ENCODE measurements at places on chromosomes 3 and 15.

- DNase-seq = no peak
These were observed 39.6 kb upstream of the SFMBT1 start for GRCh38 chr3:53085476-53085875.

DNA sequence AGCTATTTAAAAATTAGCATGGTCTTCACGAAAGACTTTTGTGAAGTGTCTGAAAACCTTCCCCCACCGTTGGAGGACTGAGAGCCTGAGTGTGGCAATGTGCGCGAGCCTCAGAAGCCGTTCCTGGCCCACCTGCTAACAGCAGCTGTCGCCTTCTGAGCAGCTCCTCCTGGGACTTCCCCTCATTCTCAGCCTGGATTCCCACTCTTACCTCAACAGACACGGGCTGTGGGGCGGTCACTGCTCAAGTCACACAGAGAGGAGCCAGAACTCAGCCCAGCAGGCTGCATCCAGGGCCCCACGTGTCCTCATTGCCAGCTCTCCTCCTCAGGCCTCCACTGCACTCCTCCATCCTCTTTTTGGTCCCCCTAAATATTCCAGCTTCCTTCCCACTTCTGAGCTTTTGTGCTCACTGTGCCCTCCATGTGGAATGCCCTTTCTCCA, 7.8 kb downstream of the DNASE1L3 start:
- DNase-seq = no peak

DNA sequence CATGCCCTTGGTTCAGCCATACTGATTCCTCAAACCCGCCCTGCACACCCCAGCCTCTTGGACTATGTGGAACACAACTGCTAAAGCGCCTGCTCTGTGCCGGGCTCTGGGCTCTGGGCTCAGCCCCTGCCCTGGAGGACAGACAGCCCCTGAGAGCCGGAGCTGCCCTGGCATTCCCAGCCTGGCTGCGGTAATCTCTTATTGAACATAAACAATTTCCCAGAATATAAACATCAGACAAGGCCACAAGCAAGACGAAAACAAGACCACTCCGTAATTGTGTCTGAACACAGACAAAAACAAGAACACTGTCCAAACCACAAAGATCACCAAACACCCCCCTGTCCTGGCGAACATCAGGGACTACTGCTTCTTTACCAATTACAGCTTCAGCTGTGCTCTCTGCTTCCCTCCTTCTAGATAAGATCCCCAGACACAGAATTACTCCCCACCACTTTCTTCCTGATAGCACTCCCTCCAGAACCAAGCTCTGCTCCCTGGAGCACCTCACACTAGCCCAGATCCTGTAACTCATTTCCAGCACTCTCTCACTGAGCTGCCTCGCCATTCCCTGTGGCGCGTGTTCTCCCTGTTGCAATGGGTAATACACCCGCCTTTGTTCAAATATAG, 57.1 kb upstream of the TLE3 start:
- no peak for DNase-seq

DNA sequence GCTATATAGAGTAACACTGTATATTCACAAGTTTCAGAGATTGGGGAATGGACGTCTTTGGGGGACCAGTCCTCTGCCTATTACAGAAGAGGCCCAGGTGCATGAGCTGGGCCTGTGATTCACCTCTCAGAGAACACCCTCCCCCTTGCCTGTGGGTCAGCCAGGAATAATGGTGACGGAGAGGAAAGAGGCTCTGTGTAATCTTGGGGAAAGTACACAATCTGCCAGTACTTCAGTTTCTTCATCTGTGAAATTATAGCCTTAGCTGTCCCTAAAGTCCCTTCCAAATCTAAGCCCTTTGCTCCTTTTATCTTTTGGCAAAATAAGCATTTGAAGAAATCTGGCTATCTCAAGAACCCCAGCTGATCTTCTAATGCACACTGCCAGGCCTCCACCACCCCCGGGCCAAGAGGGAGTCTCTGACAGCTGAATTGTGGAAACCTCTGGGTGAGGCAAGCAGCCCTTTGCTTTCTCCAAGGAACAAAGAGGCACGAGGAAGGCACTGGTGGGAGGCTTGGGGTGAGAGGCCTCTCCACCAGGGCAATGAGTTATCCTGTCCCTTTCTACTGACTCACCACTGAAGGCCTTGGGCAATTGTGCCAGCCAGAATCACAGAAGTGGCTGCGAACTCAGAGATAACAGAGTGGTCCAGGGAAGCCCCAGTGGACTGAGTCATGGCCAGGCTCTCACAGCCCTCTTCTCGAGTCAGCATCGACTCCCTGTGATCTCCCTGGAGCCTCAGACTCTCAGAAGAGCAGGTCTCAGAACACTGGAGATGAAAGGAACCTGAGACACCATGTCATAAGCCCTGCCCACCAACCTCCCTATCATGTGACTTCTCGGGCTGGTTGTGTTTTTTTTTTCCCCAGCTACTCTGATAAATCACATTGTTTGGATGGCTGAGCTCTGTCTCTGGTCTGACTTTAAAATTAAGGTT, 31.8 kb downstream of the CCNL1 start:
- peak; percentile 16 for DNase-seq

- no peak for DNase-seq
These were observed 32.0 kb downstream of the LSAMP start for GRCh38 chr3:116413319-116413718.

DNA sequence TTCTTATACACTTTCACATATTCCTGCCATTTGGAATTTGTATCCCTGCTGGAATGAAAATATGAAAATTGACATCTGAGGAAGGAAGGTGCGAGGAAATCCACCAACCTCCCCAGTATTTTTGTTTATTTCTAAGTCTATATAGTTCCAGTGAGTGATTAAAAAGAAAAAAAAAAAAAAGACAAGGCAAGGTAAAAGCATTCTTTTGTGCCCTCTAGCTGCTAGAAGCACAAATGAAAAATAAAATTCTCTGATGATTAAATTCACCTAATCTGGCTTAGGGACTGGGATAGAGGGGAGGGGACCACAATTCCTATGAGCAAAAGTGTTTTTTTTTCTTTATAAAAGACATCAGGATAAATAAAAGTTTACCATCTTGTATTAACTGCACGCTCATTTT, 370.9 kb downstream of the NR2F2 start:
- DNase-seq = no peak

GRCh38 chr3:119829420-119829819, 47.5 kb downstream of the NR1I2 start:
- no peak for DNase-seq

- no peak for DNase-seq
These were observed 39.3 kb downstream of the KLHL25 start for GRCh38 chr15:85755471-85755870.

DNA sequence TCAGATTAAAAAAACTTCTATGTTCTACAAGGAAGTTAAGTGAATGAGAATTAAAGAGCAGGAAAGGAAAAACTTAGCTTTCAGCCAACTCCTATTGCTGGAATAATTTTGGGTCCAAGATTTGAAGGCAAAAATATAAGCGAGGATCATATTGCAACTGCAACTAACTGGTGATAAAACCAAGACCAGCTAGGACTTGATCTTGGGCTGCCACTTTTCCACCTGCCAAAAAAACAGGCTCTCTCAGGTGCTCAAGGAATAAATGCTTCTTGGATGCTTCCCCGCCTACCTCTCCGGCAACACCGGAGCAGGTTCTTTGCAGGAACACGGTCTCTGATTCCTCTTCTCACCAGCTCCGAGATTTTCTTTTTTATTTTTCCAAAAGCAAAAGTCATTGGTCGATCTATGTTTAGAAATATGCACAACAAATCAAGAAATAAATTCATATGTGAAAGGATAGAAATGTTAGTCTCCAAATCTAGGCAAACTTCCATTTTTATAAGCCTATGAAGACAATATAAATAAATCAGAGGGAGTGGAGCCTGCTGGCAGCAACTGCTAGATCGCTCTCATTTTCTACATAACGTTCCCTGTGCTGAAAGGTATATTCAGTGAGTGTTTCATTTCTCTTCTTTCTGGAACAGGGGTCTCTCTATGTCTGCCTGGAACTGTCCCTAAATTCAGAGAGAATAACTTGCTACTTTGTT, 241.9 kb downstream of the NTRK3 start:
- peak; percentile 56 for DNase-seq

DNA sequence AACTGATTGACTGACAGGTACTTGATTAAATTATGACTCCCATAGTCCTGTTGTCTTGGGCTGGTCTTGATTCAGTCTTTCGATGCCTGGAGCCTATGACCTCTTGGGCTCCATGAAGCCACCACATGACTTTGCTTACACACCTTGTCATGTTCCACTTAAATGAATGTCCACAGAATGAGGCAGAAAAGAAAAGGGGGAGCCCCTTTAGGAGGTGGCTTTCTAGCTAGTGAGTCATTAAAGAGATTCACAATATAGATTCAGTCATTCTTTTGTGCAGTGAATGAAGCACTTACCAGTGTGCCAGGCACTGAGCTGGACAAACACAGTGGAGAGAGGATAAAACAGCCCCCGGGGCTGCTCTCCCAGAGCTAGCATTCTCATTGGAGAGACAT, 17.1 kb downstream of the VIPR1 start:
- DNase-seq = no peak

DNA sequence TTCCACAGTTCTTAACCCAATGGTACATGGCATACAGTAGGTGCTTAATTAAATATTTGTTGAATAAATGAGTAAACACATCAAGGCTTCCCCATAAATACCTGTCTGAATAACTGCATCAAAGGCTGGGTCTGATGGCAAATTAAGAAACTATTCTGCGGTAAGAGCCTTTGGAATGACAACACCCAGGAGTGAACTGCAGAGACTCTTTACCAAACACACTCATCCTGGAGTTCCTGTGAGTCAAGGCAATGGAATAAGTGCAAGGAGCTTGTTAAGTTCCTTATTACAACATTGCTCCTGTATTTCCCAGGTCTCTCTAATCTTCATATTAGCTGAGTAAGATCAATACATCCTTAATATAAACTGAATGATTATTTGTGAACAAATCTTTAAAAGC, 119.9 kb upstream of the STT3B start:
- no peak for DNase-seq

DNA sequence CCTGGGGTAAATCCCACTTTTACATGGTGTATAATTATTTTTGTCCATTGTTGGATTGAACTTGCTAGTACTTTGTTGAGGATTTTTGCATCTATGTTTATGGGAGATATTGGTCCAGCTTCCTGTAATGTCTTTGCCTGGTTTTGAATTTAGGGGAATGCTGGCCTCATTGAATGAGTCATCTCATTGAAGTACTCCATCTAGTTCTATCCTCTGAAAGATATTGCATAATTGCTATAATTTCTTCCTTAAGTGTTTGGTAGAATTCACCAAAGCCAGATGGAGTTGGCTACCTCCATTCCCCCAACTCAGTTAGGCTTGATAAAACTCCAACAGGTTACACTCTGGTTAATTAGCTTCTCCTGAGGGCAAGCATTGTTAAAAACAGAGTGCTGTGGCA, 237.4 kb upstream of the TGFBR2 start:
- no peak for DNase-seq

GRCh38 chr15:62895139-62895866, 147.2 kb upstream of the TPM1 start:
- DNase-seq = no peak

GRCh38 chr15:101244036-101244781, 7.6 kb downstream of the CHSY1 start:
- no peak for DNase-seq

DNA sequence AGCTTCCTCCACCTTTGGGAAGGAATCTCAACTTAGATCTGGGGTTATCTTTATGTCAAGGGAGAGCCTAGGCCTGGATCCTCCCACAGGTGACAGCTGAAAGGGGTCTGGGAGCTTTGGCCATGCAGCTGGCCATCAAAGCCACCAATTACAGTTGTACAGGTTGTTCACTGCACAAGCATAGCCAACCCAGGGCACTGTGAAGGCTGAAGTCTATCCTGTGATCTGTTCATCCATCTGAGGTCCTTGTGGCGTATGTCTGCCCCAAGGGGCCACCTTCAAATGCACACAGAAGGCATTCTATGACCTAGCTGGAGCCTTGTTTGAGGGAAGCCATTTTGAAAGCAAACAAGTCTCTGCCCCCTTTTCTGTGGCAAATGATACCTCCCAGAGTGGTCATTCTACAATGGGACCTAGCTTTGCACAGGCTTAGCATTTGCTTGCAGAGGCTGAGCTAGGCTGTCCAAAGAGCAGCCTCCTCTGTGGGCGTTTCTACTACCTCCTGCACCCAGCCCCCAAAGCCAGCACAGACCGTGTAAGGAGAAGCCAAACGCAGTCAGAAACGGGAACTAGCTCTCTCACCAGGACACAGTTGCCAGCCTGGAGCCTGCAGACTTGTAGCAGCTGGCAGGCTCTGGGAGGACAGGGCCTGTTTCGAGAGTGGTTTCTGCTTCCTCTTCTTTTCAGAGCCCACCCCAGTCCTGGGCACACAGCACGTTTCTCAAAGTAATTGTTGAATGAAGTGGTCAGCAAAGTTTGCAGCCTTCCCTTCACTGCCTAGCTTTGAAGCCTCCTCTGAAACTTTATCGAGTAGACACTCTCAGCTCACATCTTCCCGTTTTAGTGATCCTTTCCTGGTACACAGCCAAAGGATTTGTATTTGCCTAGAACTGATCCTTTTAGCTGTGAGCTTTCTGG, 157.3 kb upstream of the SMAD3 start:
- peak; percentile 45 for DNase-seq

GRCh38 chr3:20280257-20280656, 94.3 kb upstream of the SGO1 start:
- DNase-seq = no peak

DNA sequence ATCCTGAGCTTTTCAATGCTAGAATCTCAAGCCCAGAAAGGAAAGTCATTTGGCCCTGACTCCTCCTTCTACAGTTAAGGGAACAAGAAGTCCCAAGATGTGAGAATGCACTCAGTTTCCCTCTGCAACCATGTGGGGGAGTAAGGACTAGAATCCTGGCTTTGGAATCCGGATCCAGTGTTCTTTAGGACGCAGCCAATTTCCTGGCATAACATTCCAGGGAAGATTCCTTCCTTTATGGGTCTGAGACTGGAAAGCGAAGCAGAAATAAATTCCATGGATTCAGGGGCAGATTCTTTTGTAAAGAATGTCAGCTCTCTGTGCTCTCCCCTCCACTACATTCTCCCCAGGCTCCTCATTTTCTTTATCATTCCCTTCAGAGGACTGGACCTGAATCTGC, 151.8 kb upstream of the SOX14 start:
- DNase-seq = no peak
